ENCODE measurements at places on chromosomes 13 and 19.
A peak's percentile ranks its signal among the peaks of the same experiment; 100 is the strongest.

DNA sequence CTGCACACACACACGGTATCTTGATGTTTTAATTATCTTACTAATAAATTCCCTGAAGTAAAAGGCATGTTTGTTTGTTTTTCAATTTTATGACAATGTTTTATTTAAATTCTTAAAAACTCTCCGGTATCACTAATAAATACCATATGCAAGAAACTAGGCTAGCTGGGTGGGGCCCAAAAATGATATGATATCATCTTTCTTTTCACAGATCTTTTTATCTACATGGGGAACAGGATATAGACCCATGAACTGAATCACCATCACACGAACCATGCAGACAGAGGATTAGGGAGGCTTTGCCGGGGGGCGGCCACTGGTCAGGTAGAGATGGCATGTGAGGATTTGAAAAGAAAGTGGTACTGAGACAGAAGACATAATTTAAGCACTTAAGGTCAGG, 266.4 kb downstream of the ENOX1 start:
- no peak for DNase-seq

- DNase-seq = no peak
Measured at GRCh38 chr19:2315818-2316353, 7.9 kb upstream of the LINGO3 start.

DNA sequence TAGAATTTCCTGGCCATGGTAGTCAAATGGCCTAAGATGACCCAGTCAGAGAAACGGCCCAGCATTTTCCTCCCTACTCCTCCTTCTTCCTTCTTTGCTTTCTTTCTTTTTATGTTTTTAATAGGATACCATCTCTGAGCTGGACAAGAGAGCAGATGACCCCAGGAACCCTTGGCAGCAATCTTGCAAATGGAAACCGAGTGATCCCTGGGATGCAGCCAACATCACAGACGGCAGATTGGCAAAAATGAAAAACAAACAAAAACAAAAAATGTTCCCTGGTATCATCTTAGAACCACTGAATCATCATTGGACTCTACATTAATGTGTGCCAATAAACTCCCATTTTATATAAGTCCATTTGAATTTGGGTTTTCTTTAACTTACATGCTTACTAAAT, 424.4 kb downstream of the FGF14 start:
- no peak for DNase-seq

- no peak for DNase-seq
Measured at GRCh38 chr19:28531979-28532378, 681.0 kb downstream of the UQCRFS1 start.

DNA sequence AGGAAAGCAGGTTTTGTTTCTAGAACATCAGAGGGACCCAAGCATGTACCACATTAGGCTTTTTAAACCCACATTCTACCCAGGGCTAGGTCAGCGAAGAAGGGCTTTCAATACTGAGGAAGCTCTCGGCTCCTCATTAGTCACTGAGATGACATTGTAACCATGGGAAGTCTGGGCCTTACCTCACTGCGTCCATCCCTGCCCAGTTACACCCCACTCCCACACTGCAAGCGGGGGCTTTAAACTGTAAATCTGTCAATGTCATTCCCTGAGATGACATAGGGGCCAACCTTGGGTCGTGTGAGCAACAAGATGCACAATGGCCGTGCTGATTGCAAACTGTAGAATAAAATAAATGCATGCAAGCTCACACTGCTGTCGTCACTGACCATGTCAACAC, 21.7 kb upstream of the TFDP1 start:
- no peak for DNase-seq

DNA sequence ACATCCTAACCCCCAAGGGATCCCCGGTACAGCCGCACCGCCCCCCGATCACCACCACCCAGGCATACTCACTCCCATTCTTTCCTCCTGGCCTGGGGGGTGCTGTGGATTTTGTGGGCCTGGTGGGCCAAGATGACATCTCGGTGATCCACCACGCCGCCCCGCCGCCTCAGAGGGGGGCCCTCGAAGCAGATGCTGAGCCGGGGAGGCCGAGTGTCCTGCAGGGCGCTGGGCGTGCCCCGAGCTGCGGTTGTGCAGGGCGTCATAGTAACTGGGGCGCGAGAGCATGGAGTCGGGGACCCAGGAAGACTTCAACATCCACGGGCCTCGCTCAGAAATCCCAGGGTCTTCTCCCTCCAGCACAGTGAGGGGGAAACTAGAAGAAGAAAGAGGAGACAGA, 93.4 kb upstream of the CACNA1A start:
- DNase-seq = no peak

GRCh38 chr13:99197117-99197651, 3.5 kb upstream of the UBAC2 start:
- no peak for DNase-seq

DNA sequence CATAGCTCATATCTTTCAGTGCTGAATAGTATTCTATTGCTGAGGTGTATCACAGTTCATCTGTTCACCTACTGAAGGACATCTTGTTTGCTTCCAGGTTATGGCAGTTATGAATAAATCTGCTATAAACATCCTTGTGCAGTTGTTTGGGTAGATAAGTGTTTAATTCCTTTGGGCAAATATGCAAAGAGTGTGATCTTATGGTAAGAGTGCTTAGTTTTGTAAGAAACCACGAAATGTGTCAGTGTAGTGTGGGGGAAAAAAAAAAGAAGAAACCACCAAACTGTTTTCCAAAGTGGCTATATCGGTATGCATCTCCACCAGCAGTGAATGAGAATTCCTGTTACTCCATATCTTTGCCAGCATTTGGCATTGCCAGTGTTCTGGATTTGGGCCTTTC, 93.3 kb downstream of the PIBF1 start:
- no peak for DNase-seq

GRCh38 chr13:40776681-40777165, 5.7 kb upstream of the MRPS31 start:
- peak; percentile 56 for DNase-seq

DNA sequence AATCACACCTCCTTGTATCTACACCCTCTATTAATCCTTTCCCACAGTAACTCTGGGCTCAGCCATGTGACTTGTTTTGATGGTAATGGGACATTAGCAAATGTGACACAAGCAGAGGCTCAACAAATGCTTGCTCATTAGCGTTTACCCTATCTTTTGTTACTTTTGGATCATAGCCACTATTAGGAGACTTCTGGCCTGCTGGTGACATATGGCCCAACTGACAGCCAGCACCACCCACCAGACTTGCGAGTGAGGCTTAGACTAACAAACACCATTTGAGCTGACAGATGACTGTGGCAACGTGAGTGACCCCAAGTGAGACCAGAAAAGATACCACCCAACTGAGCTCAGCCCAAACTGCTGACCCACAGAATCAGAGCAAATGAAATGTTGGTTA, 154.1 kb downstream of the OLFM4 start:
- no peak for DNase-seq

GRCh38 chr19:55990831-55991230, 4.3 kb downstream of the NLRP5 start:
- DNase-seq = no peak

DNA sequence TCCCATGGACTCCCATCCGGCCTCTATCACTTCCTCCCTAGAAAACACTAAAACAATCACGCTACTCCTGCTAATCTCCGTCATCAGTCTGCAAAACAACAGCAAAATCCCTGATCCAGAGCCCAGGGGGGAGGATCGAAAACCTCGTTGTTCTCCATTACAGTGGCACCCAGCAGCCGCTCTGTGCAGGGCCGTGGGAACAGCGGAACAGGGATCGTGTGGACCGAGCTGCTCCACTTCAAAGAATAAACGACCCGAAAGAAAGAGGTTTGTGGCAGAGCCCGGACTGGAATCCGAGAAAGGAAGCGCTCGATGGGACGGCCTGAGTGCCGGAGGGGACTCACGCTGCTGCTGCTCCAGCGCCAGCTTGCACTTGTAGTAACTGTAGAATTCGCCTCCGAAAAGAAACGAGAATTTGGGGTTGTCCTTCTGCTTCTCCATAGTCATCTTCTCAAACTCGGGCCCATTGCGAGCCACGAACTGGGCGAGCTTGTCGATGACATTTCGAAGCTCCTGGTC, 652 bp downstream of the CHERP start:
- DNase-seq = no peak

GRCh38 chr19:50794876-50795663, 4.9 kb downstream of the ACP4 start:
- DNase-seq = no peak

DNA sequence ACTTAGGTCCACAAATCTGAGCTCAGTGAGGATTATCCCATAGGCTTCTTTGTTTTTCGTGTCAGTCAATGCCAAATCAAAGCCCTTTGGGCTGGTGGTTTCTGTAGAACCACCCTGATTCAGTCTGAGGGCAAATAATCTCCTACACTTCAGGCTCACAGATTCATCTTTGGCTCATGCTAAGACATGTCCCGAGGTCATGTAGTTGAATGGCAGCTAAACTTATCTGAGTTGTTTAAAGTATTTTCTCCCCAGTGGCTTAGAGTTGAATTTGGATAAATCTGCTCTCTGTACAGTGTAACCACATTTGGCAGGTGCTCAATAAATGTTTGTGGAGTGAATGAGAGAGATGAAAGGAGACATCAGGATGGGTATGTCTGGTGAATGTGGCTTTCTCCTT, 13.1 kb upstream of the SLC25A42 start:
- no peak for DNase-seq

GRCh38 chr13:45564133-45564776, 51.3 kb downstream of the ERICH6B start:
- no peak for DNase-seq

DNA sequence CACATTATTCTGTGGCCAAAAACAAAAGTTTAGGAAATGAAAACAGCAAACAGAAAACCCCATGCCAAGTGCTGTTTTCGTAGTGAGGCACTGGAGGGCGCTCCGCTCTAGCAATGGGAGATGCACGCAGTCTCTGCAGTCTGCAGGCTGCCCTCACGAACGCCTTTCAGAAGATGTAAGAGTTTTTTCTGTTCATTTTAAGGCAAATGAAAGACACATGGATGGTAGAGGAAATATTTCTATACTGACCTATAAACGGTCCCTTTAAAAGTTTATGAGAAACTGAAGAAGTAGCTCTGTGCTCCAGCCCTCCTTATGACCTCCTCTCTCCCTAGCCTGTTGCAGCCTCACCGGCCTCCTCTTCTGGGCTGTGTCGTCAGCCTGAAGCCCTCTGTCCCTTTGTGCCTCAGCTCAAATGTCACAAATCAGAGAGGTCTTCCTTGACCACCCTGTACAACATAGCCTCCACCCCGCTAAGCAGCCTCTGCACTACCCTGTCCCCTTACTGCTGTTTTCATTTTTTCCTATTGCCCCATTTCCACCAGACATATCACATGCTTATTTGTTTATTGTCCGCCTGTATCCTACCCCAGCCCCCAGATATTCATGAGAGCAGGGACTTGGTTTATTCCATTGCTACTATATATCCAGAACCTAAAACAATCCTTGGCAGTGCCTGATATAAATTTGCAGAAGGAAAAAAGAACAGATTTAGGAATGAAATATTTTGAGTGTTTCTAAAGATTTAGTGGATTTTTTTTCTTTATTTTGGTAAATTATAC, 116.4 kb downstream of the TM9SF2 start:
- DNase-seq = no peak

- DNase-seq = no peak
Measured at GRCh38 chr19:11023710-11024109, 62.9 kb downstream of the SMARCA4 start.

GRCh38 chr19:2923510-2923909, 21.3 kb downstream of the ZNF77 start:
- DNase-seq = no peak

DNA sequence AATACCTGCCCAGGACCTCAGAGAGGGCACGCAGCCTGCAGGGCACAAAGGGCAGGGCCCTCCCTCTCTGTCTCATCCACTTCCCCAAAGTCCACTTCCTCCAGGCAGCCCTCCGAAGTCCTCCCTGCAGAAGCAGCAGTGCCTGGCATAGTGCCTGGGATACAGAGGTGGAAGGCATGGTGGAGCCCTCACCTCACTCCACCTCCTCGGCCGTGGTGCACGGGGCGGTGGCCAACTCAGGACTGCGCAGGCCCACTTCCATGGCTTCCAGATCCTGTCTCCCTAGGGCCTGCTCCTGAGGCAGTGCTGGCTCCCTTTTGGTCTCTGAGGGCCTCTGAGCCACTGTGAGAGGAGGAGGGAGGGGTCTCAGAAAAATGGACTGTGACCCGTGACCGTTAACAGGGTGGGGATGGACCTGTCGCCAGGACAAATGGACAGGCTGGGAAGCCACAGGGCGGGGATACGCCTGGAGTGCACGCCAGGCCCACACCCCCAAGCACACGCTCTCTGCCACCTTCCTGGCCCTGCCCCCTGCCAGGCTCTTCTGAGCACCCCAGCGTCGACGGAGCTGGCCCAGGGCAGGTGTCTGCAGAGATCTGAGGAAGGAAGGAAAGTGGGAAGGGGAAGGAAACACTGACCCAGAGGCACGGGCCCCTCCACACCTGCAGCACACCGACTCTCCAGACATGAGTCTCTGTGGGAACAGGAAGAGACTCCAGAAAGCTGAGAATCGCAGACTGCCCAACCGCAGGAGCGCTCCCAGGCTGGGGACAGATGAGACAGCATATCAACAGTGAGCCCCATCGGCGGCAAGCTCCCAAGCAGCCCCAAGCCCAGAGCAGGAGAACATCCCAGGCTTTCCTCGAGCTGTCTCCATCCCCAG, 8.4 kb downstream of the REXO1 start:
- no peak for DNase-seq

DNA sequence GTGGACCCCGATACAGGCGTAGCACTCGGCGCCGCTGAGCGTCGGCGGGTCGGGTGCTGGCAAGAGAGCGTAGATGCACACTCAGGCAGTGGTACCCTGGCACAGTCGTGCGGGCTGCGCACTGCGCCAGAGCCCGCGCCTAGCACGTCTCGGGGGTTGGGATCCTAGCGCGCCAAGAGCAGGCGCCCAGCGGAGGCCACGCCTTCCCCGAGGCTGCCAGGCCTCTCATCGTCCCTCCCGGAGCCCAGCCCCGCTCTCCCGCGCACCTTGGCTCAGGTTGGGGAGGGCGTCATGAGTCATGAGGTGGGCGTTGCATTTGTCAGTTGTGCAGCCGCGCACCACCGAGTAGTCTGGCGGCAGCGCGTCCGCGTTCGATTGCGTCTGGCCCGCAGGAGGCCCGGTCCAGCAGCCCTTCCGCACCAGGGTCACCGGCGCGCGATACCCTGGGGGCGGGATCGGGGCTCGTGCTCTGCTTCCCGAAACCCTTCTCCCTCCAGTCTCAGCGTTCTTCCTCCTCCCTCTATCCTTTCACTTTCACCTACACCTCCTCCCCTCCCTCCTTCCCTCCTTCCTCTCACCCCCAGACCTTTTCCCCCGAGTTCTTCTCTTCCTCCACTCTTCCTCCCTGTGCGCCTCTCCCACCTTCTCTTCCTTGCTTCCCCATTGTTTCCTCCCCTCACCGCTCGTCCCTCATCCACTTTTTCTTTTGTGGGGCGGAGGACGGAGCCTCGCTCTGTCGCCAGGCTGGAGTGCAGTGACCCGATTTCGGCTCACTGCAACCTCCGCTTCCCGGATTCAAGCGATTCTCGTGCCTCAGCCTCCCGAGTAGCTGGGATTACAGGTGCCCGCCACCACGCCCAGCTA, 3.5 kb downstream of the LYPD5 start:
- DNase-seq = no peak

GRCh38 chr19:31668921-31669320, 319.7 kb upstream of the TSHZ3 start:
- no peak for DNase-seq
